ENCODE measurements at places on chromosomes 13 and 19.
A peak's percentile ranks its signal among the peaks of the same experiment; 100 is the strongest.

GRCh38 chr19:14003251-14004055 lies 2.7 kb downstream of the RFX1 start:
- peak; percentile 46 for DNase-seq

- DNase-seq: no peak
Measured at GRCh38 chr19:39995794-39996193, 1.1 kb upstream of the ZNF546 start.

GRCh38 chr13:78286748-78287147 lies 316.6 kb downstream of the POU4F1 start:
- no peak for DNase-seq

GRCh38 chr13:44576351-44577235 lies 463 bp upstream of the TSC22D1 start:
- DNase-seq: peak; percentile 67

- DNase-seq: no peak
Measured at GRCh38 chr19:11031421-11032070, 57.7 kb upstream of the LDLR start.

GRCh38 chr13:100182900-100183490 lies 94.1 kb downstream of the PCCA start:
- DNase-seq: no peak

DNA sequence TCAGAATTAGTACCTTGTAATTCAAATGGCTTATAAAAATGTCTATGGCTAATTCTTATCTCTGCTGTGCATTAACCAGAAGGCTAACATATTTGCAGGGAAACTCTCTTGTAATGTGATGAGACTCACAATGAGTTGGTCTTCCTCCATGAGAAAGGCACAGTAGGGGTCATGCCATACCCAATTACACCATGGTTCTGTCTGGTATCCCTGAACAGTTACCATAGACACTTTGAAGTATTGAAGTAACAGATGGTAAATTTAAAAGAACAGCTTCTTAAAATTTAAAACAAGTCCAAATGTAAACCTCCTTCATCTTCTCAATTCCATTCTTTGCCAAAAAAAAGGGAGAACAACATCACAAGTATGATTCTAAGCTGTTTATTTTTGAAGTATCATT lies 22.6 kb upstream of the SLAIN1 start:
- DNase-seq: no peak

- DNase-seq: no peak
Measured at GRCh38 chr19:1572795-1573194, 4.7 kb upstream of the MEX3D start.

GRCh38 chr13:102617697-102618350 lies 21.0 kb downstream of the TPP2 start:
- DNase-seq: no peak

DNA sequence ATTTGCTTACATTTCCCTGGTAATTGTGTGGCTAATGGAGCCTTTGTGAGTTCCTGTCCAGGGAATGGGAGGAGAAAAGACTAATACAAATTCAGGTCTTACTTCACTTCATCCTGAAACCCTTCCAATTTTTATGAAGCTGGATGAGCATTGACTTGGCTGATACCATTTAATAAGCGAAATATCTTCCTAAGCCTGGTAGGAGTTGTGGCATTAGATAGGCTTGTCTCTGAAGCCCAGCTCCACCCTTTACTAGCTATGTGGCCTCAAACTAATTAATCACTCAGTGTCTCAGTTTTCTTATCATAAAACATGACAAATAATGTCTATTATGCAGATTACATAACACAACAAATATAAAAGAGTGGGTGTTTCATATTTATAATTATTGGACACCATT lies 106.3 kb downstream of the FGF9 start:
- DNase-seq: no peak

- DNase-seq: no peak
Measured at GRCh38 chr13:105445796-105446195, 1089.7 kb downstream of the EFNB2 start.

GRCh38 chr13:111115965-111116521 lies 933 bp downstream of the ARHGEF7 start:
- peak; percentile 27 for DNase-seq

DNA sequence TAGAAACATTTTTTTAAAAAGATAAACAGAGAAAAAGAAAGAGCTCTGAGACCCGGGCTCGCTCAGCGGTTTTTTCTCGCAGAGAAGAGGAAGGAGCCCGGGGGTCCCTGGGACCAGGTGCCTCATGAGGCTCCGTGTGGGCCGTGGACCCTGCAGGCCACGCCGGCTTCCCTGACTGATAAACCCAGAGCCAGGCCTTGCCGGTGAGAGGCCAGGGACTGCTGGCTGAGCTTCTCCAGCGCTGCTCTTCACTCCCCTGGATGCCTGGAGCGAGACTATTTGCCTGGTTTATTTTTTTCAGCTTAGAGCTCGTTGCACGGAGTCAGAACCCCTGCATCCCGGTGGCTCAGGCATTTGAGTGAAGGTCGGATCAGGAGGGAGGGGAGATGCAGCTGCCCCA lies 53.4 kb upstream of the F7 start:
- DNase-seq: no peak

GRCh38 chr13:25980255-25980654 lies 71.6 kb downstream of the SHISA2 start:
- DNase-seq: no peak

DNA sequence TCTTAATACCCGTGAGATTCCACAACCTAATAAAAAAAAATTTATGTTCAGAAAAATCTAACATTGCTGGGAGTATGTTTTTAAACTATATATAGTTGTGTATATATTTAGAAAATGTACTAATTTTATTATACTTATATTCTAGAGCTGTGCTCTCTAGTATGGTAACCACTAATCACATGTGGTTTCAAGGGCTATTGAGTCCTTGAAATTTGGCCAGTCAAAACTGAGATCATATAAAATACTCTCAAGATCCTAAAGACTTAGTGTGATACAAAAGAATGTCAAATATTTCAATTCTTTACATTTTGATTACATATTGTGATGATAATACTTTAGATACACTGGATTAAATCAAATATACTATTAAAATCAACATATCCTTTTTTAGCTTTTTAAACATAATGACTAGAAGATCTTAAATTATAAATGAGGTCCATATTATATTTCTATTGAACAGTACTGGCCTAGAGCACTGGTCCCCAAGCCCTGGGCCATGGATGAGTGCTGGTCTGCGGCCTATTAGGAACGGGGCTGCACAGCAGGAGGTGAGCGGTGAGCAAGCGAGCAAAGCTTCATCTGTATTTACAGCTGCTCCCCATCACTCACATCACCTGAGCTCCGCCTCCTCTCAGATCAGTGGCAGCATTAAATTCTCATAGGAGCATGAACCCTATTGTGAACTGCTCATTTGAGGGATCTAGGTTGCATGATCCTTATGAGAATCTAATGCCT lies 176.5 kb upstream of the NBEA start:
- no peak for DNase-seq

- no peak for DNase-seq
Measured at GRCh38 chr13:31000889-31001288, 68.4 kb downstream of the TEX26 start.

DNA sequence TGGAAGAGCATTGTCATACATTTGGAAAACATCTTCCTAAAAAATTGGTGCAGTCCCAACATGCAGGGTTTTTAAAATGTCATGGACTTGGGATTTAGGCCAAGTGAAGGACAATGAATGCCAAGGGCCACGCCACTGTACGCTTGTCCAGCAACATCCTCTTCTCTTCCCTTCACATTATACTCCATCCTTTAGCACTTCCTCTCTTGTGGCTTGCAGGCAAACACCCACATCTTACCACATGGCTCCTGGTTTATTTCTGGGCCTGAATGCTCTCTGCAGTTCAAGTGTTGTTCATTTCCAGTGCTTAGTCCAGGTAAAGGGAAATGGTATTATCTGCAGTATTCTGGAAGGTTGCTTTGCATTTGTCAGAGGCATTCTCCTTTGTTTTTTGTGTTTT lies 45.0 kb downstream of the CBY2 start:
- peak; percentile 53 for DNase-seq

GRCh38 chr13:59464926-59465325 lies 698.8 kb downstream of the DIAPH3 start:
- DNase-seq: no peak

DNA sequence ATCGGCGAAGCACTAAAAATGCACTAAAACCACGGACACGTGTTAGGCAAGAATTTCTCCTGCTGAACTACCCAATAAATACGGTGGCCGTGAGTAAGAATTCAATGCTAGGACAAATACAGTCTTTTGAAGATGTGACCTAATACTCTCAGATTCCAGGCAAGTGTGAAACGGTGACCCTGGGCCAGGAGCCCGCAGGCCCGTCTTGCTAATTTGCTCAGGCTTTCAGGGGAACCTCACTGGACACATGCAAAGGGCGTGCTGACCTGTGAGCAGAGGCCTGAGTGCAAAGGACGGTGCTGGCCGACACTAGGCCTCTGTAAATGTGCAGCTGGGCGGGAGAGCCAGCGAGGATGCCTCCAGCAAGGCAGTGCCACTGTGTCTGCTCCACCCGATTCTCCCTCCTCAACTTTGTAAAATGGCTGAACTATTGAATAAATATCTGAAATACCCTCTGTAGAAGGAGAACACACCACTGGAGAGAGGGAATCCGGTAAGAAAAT lies 70.1 kb downstream of the STK24 start:
- DNase-seq: no peak

DNA sequence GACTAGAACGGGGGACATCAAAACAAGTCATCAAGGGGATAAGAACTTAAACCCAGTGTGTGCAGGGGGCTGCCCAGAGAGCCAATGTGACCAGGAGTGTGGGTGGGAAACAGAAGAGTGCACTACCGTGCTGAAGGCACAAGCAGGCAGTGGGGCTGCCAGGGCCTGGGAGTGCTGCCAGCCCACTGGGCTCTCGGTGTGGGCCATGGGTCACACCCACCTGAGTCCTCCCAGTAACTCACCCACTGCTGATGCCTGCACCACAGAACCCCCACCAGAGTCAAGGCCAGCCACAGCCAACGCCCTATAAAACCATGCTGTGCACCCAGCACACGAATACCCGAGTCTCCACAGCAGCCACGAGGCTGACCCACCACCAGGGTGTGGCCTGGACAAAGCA lies 8.5 kb downstream of the MED26 start:
- DNase-seq: no peak

DNA sequence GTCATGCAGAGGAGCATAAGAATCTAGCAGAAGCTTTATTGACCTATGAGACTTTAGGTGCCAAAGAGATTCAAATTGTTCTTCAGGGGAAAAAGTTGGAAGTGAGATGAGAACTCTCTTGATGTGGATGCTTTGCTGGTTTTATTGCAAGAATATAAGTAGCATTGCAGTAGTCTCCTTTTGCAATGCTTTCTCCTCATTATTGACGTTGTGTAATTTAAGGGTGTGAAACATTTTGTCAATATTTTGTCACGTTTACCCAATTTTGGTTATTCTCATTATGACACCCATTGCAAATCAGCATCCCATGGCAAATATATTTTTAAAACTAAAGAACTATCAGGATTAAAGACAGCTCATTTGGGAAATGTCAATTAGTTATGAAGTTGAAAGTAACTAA lies 11.9 kb upstream of the LILRB5 start:
- no peak for DNase-seq

DNA sequence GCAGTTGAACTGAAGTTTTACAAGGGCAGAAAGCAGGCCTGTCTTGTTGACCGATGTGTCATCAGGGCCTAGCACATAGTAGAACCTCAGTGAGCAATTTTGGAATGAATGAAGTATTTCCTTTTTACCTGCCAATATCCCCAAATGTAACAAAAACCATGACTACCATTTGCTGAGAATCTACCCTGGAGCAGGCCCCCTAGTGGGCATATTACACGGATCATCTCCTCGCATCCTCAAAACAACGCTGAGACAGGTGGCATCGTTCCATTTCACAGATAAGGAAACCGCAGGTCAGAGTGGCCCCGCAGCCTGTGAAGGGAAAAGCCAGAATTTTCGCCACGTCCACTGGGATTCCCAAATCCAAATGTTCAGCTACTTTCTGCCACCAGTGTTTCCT lies 77.9 kb downstream of the CACNA1A start:
- DNase-seq: peak; percentile 35

DNA sequence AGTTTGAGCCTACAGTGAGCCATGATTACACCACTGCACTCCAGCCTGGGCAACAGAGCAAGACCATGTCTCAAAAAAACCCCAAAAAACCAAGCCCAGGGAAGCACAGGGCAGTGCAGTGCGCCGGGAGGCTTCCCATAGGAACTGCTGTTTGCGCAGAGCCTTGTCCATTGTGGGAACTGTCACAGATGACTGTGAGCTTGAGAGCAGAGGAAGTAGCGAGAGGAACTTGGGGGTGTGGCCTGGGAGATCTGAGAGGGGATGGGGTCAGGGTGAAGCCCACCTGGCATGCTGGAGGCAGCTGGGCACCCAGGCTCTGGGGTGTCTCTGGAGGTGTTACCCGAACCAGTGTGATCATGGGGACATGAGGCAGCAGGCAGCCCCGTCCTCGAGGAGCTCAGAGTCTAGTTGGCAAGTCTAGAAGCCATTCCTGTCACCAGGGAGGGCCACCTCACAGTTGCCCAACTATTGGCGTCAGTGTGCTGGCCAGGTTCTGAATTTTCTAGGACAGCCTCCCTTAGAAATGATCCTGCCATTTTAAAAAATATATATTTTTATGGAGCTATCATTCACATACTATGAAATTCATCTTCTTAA lies 10.4 kb downstream of the KDM4B start:
- DNase-seq: peak; percentile 56

- no peak for DNase-seq
Measured at GRCh38 chr13:75425216-75426009, 56.6 kb downstream of the TBC1D4 start.

DNA sequence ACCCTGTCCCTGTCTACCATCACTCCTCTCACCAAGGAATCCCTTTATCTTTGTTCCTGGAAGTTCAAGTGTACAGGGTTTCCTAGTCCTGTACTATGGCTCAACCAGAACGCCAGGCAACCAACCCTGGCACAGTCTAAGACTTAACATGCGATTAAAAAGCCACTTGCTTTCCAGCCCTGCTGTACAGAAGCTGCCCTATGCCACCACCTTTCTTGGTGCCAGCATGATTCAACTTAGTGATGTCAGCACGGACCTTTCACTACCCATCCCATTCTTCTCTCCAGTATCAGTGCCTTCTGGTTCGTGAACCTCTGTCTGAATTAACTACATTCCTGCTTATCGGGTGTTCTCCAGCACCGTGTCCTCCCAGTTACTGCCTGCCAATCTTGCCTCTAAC lies 151.1 kb downstream of the KLF12 start:
- no peak for DNase-seq

All from suppressor macrophage treated with lipopolysaccharide for 1 hour (primary cell).